ENCODE measurements at places on chromosomes 7 and 10.

DNA sequence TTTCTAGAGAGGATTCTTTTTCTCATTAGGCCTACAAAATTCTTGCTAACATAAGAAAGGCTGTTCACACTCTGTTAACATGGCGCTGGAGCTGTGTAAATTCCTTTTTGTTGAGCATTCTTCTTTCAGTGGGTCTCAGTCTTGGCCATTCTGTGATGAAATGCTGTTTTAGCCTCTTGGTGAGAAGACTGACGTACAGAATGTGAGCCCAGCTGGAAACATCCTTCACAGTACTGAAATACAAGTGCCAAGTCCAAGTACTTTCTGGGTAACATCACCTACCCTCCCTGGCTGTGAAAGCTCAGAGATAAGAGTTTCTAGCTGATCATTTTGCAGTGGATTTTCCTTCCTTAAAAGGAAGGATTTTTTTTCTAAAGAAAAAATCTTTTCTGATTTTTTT is 231.8 kb downstream of the AHR start:
- DNase-seq: no peak

DNA sequence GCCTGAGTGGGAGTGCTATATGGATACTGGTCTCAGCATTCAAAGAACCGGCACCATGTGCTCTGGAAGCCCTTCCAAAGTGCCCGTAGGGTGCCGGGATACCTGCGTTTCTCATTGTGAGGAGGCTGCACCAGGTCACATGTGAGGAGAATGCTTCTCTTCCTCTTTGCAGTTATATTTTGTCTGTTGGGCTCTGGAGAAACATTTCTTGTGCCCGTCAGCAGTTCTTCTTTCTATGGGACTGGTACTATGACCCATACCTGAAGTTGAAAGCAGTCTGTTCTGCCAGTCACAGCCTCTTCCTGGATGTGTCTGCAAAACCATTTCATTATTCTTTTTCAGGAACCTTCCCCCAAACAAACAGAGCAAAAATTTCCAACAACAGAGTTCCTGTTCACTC is 465.0 kb downstream of the SUGCT start:
- no peak for DNase-seq

- no peak for DNase-seq
These were observed 137.3 kb downstream of the SEMA3C start for GRCh38 chr7:80781561-80781979.

GRCh38 chr7:149743476-149744255 is 29.7 kb downstream of the ZNF467 start:
- no peak for DNase-seq

DNA sequence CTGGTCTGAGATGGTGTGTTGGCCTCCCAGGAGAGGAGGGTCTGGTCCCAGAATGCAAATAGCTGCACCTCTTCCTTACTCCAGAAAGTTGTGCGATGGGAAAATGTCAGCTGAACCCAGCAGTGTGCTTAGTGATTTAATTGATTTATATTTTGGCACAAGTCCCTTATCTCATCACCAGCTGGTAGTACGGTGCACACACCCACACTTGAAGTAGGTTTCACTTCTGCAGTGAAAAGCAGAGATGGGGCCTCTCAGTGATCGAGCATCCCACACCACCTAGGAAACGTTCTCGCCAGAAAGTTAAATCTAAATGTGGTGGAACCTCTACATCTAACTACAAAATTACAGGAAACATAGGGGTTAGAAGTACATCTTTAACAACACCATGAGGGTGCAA is 80.4 kb downstream of the UBE3C start:
- no peak for DNase-seq

DNA sequence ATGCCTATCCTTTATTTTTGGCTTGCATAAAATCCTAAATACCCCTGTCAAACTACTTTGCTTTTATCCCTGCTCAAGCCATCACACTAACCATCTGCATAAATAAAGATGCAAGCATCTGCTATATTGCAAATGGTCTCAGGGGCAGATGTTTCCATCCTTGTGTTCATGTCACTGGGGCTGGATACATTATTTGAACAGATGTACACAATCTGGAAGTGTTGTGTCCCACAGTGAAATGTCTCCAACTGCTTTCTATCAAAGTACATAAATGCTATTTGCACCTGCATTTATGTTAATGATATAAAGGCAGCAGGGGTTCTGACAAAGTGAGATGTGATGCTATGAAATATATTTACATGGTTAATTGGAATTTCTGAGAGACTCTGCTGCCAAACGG is 163.1 kb downstream of the ZNF438 start:
- no peak for DNase-seq

GRCh38 chr7:831596-832166 is 595 bp upstream of the SUN1 start:
- peak; percentile 42 for DNase-seq

- DNase-seq: no peak
These were observed 195.4 kb upstream of the GHITM start for GRCh38 chr10:83943920-83944319.

- DNase-seq: no peak
These were observed 11.1 kb upstream of the TFEC start for GRCh38 chr7:116041615-116042014.

DNA sequence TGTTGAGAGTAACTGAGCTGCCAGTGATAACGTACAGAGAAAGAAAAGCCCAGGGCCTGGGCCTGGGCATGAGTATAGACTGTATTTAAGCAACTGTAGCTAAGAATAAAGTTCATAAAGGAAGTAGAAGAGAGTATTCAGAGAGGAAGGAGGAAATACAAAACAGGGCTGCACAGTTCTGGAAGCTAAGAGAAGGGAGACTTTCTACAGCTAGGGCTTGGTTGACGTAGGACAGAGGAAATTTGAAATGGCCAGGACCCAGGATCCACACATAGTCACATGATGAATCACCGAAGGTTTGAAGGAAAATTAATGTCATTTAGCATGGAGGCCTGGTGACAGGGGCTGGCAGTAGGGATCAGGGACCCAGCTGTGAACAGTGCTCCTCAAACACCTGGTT is 66.7 kb downstream of the ARL4A start:
- no peak for DNase-seq

DNA sequence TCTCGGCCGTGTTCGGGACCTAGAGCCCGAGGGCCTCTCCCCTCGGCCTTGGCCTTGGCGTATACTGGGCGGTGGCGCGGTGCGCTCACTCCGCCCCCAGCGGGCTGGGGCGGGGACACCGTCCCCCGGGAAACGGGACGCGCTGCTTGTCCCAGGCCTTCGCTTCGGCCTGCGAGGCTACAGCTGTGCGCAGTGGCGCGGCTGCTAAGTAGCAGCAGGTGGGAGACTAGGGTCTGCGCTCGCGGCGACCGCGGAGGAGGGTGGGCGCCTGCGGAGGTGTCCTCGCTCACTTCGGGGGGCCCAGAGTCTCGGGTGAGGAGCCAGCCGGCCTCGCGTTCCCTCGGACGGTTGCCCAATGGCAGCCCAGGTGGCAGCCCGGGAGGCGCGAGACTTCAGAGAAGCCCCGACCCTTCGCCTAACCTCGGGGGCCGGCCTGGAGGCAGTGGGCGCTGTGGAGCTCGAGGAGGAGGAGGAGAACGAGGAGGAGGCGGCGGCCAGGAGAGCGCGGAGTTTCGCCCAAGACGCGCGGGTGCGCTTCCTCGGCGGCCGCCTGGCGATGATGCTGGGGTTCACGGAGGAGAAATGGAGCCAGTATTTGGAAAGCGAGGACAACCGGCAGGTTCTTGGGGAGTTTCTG is at the start of gene DNAH11:
DNAH11 (plus strand) TSS at position 149 of the 637 bp plus-strand sequence; CDS start at position 356, 207 bp downstream.
- peak; percentile 33 for DNase-seq

GRCh38 chr10:33716501-33717267 is 382.2 kb upstream of the NRP1 start:
- DNase-seq: no peak

- DNase-seq: peak; percentile 65
These were observed 11.6 kb downstream of the HBP1 start for GRCh38 chr7:107180378-107180777.

DNA sequence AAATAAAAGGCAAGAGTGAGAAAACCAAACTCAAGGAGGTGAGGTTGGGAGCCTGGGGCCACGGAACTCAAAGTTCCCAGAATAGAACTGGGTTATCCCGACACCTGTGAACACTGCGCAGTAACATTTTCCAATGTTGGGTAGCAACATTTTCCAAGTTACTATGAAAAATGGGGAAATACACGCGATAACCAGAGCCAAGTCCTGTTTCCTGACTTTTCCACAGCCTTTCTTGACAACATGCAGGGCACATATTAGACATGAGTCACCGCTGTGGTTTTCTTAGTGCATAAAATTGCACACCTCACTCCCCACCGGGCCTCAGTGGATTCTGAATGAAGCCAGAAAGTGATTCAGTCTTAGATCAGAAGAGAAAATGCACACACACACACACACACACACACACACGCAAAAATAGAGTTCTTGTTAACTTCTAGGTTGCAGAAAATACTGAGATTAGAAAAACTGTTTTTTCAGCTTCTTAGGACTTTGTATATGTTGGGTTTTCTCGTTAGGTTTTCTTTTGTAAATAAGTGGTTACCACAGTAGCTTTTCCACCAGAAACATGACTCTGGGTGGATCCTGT is 70.0 kb downstream of the CAMK1D start:
- DNase-seq: peak; percentile 78

DNA sequence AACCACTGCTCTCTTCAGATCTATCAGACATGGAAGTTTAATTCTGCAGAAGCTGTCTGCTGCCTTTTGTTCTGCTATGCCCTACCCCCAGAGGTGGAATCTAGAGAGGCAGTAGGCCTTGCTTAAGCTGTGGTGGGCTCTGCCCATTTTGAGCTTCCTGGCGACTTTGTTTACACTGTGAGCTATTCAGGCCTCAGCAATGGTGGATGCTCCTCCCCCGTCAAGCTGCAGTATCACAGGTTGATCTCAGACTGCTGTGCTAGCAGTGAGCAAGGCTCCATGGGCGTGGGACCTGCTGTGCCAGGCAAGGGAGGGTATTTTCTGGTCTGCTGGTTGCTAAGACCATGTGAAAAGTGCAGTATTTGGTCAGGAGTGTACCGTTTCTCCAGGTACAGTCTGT is 45.1 kb upstream of the CDK14 start:
- DNase-seq: no peak

DNA sequence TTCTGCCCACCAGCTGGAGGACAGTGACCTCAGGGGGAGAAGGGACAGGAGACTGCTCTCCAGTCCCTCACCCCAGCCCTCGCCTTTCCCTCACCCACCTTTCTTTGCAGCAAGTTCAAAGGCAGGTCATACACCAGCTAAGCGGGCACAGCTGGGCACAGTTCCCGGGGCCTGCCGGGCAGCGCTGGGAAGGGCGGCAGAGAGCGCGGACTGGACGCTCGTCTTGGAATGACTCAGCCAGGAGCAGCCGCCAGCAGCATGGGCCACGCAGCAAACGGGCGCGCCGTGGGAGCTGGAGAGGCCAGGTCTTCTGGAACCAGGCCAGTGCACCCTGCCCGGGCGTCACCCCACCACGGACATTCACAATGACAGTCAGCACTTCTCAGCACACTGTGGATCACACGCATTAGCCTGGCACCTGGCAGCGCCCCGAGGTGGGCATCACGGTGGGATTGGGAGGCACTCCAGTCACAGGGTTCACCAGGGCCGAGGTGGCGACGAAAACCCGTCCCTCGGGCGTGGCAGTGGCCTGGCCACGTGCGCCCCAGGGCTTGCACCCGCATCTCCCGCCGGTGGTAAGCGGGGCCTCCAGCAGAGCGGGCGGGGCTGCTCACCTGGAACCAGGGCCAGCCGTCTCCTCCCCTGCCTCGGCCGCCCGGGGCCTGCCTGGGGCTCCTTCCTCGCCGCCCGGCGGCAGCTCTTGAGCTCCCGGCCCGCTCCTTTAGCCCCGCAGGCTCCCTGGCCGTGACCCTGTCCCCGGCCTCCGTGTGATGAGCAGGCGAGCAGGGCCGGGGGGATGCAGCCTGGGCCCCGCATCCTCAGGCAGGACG is 29.0 kb upstream of the WDFY4 start:
- peak; percentile 14 for DNase-seq

DNA sequence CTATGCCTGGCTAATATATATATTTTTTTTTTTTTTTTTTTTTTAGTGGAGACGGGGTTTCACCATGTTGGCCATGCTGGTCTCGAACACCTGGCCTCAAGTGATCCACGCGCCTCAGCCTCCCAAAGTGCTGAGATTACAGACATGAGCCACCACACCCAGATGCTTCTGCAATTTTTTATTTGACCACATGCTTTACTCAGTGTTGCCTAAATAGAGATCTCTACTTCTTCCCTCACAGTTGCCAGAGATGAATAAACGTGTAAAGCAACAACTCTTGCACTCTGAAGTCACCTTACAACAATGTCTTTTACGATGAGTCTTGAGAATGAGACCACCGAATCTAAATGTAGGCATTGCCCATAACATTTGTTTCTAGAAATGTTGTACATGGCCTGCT is 107.9 kb upstream of the FRMD4A start:
- DNase-seq: no peak

- DNase-seq: no peak
These were observed 35.8 kb downstream of the TCERG1L start for GRCh38 chr10:131275691-131276090.

DNA sequence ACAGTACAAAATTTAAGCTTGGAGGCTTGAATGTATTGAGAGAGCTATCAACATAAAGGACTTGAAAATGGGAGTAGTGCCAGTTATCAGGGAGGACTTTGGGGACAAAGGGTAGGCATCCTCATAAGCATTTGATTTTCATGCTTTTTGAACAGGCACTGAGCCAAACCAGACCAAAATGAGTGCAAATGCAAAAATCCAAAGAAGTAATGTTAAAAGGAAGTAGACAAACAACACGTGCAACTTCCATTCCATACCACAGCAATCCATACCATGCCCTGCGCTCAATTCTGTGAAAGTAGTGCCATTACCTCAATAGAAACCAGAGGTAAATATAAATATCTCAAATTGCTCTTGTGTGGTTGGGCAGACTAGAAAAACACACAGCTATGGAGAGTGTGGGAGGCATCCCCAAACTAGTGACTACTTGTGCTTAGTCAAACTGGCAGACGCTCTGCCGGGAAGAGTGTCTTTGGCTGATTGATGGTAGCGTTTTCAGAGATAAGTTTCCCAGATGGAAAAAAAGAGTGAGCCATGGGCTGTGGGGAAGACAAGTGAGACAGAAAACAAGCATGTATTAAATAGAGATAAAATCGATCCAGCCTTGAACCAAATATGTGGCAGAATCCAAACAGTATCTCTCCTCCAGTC is 161.5 kb downstream of the CREB5 start:
- no peak for DNase-seq

GRCh38 chr7:69218576-69218975 is 379.7 kb upstream of the AUTS2 start:
- no peak for DNase-seq

- no peak for DNase-seq
These were observed 327.4 kb downstream of the SORCS1 start for GRCh38 chr10:106836933-106837663.

- peak; percentile 2 for DNase-seq
These were observed 47.5 kb downstream of the INSYN2A start for GRCh38 chr10:127148933-127149220.

Measured in activated T-cell treated with anti-CD3 and anti-CD28 coated beads, Interleukin-2, amount 50 U/mL, for 72 hours (primary cell).